SJCRH30 (cell line): ENCODE measurements at places on chromosomes 4 and X.

- DNase-seq: no peak
Measured at GRCh38 chr4:5952975-5953951, 60.4 kb upstream of the CRMP1 start.

- no peak for DNase-seq
Measured at GRCh38 chr4:123783921-123784320, 387.3 kb downstream of the SPRY1 start.

- DNase-seq: no peak
Measured at GRCh38 chr4:64399313-64400109, 9.7 kb downstream of the TECRL start.

DNA sequence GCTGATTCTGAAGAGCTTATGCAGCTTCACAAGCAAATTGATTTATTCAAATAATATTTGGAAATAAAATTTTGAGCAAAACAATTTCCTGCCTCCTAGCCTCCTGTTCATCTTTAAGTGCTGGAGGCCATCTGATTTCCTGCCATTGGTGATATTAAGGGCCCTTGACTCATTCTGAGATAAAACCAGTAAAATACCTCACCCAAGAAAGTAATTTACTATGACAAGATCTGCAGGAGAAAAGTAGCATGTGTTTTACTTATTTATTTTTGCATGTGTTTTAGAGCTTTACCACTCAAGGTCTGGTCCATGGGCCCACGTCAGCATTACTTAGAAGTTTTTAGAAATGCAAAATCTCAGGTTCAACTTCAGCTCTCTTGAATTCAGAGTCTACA, 67.7 kb downstream of the DCLK2 start:
- DNase-seq: no peak

DNA sequence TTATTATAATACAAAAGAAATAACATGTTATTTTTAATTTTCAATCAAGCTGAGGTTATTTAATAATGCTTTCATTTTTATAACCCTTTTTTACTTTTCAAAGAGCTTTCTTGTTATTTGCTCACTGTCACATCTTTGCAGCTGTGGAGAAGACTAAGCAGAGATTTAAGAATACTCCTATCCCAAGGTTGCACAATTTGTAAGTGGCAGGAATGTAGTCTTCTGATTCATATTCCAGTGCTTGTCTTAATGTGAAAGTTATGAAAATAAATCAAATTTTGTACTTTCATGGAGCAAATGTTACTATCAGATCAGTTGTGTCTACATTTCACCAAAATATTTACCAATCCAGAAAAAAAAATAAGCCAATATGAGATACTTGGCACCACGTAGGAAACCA, 86.6 kb downstream of the DDIT4L start:
- no peak for DNase-seq

GRCh38 chrX:41490446-41490845, 43.3 kb downstream of the NYX start:
- no peak for DNase-seq

DNA sequence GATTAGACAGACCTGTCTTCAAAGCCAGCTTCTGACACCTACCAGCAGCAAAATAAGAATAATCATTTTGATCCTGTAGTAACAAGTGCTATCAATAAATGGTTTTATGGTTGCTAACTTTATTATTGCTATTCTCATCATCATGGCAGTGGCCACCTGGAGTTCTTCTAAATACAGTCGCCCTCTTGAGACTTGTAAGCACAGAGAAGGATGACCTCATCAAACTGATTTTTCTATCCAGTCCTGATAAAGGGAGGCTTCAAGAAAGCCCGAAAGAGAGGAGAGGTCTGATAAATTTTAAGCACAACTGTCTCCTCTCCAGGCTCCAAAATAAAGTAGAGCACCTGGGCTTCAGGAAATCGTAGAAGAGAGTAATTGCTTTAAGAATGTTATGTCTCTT, 286.4 kb downstream of the USP46 start:
- DNase-seq: no peak

GRCh38 chr4:144732584-144733428, 86.8 kb downstream of the HHIP start:
- no peak for DNase-seq

- DNase-seq: peak; percentile 2
Measured at GRCh38 chr4:175109933-175110332, 191.8 kb downstream of the ADAM29 start.

DNA sequence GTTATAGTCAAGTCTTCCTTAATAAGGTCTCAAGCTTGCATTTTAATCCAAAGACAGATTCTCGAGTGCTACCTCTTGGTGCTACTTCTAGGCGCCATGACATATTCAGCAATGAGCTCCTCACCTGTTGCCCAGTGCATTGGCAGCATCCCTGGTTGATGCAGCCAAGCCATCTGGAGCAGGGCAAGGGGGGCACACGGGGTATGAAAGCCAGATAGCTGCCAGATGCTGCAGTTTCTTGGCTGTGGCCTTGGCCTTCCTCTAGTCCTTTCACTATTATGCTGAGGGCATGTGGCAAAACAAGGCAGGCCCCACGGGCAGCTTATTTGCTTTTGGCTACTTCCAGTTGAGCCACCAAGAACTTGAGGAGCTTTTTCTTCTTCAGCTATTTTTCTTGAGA, 168.6 kb upstream of the PGRMC2 start:
- DNase-seq: no peak

DNA sequence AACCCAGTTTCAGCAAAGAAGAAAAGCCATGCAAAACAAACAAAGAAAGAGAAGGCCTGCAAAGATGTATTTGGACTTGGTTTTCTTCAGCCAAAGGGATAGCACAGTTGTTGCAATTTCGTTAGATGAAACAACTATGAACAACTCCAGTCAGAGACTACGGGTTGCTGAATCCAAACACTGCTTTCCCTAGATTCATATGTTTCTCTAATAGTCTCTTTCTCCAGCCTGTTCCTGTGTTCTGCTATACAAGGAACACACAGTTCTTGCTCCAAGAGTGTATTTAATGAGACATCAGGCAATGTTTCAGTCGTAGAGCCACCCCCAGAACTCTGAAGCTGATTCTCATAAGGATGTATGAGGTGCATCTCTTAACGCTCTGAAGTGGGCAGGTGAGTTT, 162.5 kb upstream of the TBL1X start:
- DNase-seq: no peak

GRCh38 chr4:169144061-169144600, 126.6 kb downstream of the SH3RF1 start:
- DNase-seq: no peak

- peak; percentile 24 for DNase-seq
Measured at GRCh38 chrX:152915541-152916241, 17.8 kb downstream of the ZNF185 start.

DNA sequence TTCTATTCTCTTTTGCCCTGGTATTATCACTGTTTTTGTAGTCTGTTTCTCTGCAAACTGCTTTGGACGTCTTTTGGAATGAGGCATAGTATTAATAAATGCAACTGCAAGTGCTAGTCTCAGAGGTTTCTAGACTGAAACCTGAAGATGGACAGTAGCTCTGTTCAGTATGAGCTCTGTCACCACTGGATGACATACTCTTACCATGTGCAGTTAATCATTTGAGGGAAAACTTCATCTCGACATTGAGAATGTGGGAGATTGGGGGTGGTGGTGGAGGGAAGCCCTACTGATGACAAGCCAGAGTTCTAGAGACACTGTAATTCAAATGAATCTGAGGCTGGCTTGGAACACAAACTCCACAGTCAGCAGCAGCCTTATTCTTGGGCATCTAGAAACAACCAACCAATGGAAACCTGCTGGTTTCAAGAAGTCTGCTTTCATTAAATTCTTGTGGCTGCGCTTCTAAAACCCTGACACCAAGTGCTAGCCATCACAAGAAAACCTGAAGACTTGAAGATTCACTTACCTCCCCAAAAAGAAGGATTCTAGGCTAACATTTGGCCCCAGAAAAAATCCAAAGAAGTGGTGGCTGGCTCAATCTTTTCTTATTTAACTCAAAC, 161.7 kb downstream of the RASL11B start:
- no peak for DNase-seq

GRCh38 chr4:94452476-94453371, 982 bp downstream of the PDLIM5 start:
- peak; percentile 85 for DNase-seq

DNA sequence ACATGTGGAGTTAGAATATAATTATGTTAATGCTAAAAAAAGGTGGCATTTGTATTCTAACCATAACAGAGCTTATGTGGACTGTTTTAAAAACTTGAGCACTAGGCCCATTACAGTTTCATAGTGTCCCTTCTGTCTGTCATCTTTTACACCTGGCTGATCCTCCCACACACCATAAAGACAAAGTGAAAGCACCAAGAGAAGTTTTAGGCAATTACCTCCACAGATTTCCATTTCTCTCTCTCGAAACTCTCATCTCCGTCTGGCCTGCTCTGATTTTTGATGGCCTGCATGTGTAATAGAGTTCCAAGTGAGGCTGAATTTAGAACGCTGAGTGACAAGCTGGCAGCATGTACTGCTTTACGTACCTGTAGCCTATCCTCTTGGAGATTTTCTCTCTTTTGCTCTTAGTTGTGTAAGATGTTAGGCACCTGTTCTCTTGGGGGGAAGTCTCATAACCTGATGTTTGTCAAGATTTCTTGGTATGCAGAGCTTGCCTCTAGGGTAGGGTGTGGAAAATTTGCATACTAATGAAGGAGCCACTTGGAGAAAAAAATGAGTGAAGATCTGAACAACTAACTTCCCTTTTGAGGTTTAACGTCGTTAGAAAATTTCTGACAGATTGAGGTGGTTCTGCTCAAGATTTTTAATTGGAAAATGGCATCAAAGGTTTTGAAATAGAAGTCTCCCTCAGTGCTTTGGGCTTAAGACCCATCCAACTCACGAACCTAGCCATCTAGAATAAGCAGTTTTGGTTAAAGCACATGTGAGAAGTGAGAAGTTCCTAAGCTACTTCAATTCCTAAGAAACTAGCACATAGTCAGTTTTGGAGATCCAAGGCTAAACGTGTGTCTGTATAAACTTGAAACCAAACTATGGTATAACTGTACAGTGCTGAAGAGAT, 57.6 kb upstream of the RAP1GDS1 start:
- no peak for DNase-seq

DNA sequence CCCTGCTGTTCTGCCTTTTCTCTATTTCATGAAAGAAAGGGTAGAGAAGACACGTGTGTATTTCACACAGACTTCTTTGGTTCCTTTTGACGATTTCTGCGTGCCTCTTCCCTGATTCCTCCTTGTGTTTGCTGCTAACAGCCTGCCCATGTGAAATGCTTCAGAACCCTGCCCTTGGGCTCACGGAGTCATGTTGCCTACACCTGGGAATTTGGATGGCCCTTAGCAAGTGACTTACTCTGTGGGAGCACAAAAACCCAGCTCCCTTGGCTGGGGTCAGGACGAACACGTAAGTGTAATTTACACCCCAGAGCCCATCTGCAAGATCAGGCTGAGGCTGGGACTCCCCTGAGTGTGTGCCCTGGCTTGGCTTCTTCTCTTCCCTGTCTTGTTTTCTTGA, 220.3 kb upstream of the BCOR start:
- no peak for DNase-seq

GRCh38 chrX:57906790-57907189, 3.5 kb downstream of the ZXDA start:
- DNase-seq: no peak

DNA sequence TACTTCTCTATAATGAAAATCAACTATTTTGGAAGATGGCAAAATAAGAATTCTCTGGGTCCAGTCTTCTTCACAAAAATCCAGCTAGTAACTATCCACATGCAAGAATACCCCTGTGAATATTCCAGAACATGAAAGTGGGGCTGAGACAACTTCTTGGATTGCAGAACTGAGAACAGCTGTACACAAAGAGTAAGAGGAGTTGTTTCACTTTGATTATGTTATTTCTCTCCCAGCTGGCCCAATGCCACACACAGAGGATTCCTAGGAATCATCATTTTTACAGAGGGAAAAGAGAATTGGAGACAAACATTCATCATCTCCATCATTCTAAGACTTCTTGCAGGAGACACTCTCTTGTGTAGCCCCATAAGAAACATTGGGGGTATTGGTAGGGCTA, 782.2 kb upstream of the LCORL start:
- DNase-seq: no peak
